ENCODE measurements at places on chromosomes 5 and 9.
A peak's percentile ranks its signal among the peaks of the same experiment; 100 is the strongest.

DNA sequence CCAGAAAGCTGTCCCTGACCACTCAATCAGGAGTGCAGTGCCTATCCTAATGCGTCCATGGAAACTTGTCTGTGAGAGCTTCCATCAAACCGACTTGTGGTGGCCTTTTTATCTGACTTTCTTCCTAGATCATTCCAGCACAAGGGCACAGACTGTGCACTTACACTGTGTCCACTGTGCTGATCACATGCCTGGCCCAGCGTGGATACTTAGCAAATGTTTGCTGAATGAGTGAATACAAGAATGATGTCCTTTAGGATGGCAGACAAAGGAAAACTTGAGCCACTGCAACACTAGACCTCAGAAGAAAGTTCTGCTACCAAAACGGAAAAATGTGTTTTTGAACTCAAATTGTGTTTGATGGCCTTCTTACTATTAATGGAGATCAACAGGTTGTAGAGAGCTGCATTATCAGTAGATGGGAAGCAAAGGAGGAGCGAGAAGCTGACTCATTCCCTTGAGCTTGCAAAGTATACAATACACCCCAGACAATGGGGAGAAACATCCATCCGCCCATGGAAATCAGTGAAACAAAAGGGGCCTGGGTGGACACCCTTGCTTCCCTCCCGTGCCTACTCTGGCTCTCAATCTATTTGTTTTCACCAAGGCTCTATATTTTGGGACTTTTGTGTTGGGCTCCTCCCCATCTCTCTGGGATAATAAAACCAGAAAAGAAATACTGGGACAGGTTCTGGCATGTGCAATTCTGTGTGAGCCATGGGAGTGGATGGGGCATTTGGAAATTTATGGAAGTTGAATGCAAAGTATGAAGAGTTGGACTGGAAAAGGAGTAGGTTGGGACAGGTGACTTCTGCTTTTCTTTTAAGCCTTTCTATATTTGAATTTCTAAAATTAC, 76.2 kb upstream of the ZFAND5 start:
- H3K4me3 ChIP-seq = no peak overlapping the region
- peaks cover 8% of the 10 kb centered on the region for H3K4me1 ChIP-seq
- peaks cover 11% of the 10 kb centered on the region for H3K36me3 ChIP-seq
- peaks cover 2% of the 10 kb centered on the region for H3K27me3 ChIP-seq
- no peak overlapping the region for H3K27ac ChIP-seq
- no peak for DNase-seq

- H3K27ac ChIP-seq = no peak overlapping the region
- DNase-seq = no peak
- no peaks in the 10 kb centered on the region for H3K4me1 ChIP-seq
- no peak overlapping the region for H3K4me3 ChIP-seq
- H3K27me3 ChIP-seq = no peaks in the 10 kb centered on the region
These were observed 111.7 kb upstream of the NUDT12 start for GRCh38 chr5:103674251-103674650.

DNA sequence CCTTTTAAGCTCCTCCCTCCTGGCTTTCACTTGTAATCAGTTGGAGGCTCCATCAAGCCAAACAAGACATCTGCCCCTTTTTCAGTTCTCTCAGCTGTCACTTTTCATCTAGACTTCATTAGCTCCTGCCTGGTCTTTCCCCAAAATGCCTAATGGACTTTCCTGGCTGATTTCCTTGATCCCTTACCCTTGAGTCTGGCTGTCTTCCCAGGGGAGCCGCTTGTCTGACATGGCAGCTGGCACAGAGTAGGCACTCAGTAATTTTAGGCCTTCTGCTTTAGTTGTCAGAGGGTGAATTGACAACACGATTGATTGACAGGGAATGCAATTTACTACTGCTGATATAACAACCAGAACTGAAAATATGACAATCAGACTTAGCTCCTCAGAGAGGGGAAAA, 2.1 kb downstream of the C9orf153 start:
- no peak overlapping the region for H3K4me3 ChIP-seq
- DNase-seq = no peak
- H3K27ac ChIP-seq = no peak overlapping the region
- peaks cover 16% of the 10 kb centered on the region for H3K36me3 ChIP-seq

GRCh38 chr5:5318426-5319190, 103.9 kb upstream of the ICE1 start:
- no peak for DNase-seq
- H3K27me3 ChIP-seq = no peaks in the 10 kb centered on the region
- H3K4me3 ChIP-seq = no peak overlapping the region
- no peaks in the 10 kb centered on the region for H3K36me3 ChIP-seq
- no peak overlapping the region for H3K27ac ChIP-seq
- H3K4me1 ChIP-seq = no peaks in the 10 kb centered on the region

- no peaks in the 10 kb centered on the region for H3K4me1 ChIP-seq
- H3K27me3 ChIP-seq = peaks cover 37% of the 10 kb centered on the region
- no peak for DNase-seq
- H3K4me3 ChIP-seq = no peak overlapping the region
These were observed 188.2 kb downstream of the SGCD start for GRCh38 chr5:156515121-156515520.

- peak overlapping the region; percentile 15 for H3K27ac ChIP-seq
- no peak for DNase-seq
- H3K27me3 ChIP-seq = no peaks in the 10 kb centered on the region
- no peak overlapping the region for H3K4me3 ChIP-seq
- H3K4me1 ChIP-seq = peaks cover 3% of the 10 kb centered on the region
- H3K36me3 ChIP-seq = peaks cover 53% of the 10 kb centered on the region
These were observed 125.7 kb downstream of the NIPBL start for GRCh38 chr5:37002176-37002751.

GRCh38 chr9:116795821-116796220, 108.7 kb downstream of the TRIM32 start:
- H3K27ac ChIP-seq = no peak overlapping the region
- no peaks in the 10 kb centered on the region for H3K4me1 ChIP-seq
- no peak overlapping the region for H3K4me3 ChIP-seq

DNA sequence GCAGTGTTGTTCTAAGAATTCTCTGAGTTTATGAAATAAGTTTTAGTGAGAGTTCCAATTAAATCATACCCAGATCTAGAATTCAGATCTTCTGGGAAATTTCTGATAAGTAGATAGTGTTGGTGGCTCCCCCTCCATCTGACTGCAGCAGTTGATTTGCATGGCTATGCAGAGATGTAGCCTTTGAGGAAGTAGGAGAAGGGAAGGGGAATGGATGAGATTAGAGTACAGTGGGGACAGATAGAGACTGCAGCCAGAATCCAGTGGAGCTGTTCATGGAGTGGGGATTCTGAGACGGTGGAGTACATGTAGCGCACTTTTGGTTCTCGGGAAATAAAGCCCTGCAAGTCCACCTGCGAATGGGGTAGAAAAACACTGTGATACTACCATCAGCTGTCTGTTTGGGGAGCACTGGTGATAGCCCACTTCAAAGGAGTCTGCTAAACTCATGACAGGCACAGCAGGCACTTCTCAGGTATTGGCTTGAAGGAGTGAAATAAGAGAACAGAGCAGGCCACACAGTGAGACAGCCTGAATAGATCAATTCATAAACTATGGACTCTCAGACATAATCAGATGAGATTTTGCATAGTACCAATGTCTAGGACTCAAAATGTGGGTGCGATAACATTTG, 96.8 kb downstream of the ALDH1A1 start:
- H3K4me1 ChIP-seq = no peaks in the 10 kb centered on the region
- DNase-seq = no peak
- no peak overlapping the region for H3K4me3 ChIP-seq

GRCh38 chr5:73263001-73263710, 90.2 kb downstream of the TMEM174 start:
- no peak for DNase-seq
- H3K27ac ChIP-seq = no peak overlapping the region
- H3K4me3 ChIP-seq = no peak overlapping the region
- H3K27me3 ChIP-seq = peaks cover 61% of the 10 kb centered on the region

GRCh38 chr5:122445070-122445469, 133.0 kb downstream of the SNCAIP start:
- no peak overlapping the region for H3K27ac ChIP-seq
- H3K4me3 ChIP-seq = no peak overlapping the region
- DNase-seq = no peak
- H3K27me3 ChIP-seq = peaks cover 8% of the 10 kb centered on the region
- no peaks in the 10 kb centered on the region for H3K36me3 ChIP-seq
- H3K4me1 ChIP-seq = peaks cover 3% of the 10 kb centered on the region

DNA sequence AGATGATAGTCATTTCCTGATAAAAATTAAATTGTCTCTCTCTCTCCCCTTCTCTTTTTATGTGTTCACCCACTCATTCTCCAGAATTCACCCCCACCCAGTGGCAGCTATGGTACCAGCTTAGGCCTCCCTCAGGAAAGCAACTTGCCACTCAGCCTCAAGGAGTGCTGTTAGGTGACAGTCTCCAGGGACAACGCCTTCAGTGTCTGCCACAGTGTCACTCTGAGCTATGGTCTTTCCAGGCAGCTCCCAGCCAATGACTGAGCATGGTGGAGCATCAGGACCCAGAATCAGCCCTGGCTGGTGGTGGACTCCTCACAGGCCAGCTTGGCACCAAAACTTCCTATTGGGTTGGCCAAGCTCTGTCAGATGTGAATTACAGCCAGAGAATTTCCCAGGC, 140.9 kb upstream of the PIK3R1 start:
- no peaks in the 10 kb centered on the region for H3K27me3 ChIP-seq
- DNase-seq = no peak
- no peak overlapping the region for H3K27ac ChIP-seq
- H3K36me3 ChIP-seq = no peaks in the 10 kb centered on the region

DNA sequence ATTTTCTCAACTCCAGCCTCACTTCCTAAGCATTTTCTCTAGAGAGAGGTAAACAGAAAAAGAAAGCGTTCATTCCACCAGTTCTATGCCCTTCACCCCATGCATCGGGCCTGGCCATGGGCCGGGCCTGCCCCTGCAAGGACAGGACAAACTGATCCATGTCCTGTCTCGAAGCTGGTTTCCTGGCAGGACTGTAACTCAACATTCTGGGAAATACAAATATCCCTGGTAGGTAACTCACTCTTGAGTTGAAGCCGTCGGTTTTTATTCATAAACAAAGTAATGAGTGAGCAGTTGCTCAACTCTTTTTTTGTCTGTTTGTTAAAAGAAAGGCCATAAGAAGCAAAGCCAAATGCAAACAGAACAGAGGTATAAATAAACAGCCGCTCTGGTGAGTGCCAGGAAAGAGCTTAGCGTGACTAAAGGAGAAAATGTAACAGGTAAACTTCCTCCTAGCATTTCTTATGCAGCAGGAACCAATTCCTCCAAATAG, 64.4 kb upstream of the DNAH5 start:
- H3K36me3 ChIP-seq = no peaks in the 10 kb centered on the region
- no peak overlapping the region for H3K27ac ChIP-seq
- H3K27me3 ChIP-seq = peaks cover 40% of the 10 kb centered on the region
- peaks cover 4% of the 10 kb centered on the region for H3K4me1 ChIP-seq
- H3K4me3 ChIP-seq = no peak overlapping the region
- DNase-seq = no peak

DNA sequence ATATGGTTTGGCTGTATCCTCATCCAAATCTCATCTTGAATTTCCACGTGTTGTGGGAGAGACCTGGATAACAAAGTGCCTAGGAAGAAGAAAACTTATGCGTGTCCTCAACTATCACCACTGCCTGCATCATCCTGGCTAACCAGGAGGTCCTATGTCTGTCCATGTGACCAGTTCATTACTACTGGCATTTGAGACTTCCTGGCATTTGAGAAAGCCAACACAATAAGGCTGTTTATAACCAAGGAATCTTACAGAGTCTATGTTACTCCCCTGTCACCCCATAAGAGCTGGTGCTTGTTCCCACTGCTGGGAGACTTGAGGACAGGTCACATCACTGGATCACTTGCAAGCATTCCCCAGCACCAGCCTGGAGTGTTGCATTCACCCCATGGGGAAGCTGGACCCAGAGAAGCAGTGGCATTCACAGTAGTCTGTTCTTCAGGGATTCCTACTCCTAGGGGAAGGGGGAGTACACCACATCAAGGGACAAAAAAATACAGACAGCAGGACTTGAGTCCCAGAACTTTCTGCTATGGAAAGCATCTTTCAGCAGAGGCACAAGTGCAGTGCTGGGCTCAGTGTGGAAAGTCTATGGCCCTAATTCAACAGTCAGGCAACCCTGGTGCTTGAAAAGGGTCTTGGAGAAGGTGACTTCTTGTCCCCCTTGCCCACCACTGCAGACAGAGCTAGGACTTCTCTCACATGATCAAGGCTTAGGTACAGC, 717.1 kb downstream of the SEMA5A start:
- H3K27ac ChIP-seq = no peak overlapping the region
- no peaks in the 10 kb centered on the region for H3K27me3 ChIP-seq
- peaks cover 3% of the 10 kb centered on the region for H3K36me3 ChIP-seq
- no peak for DNase-seq
- H3K4me1 ChIP-seq = no peaks in the 10 kb centered on the region

DNA sequence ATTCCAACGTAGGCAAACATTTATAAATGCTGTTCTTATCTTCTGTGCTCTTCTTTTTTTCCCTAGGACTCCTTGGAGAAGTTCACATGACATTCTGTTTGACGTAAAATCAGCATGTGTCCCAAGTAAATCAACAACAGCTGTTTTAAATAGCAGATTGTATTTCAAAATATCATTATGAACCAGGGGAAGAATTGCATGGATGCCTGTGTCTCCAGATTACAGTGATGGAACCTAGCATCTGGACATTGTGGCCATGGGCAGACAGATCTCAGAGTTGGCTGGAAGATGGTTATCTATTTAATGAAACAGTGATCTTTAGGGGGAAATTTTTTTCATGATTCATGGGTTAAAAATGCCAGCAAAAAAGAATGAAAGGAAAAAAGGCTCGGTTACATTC, 222.0 kb downstream of the MAN2A1 start:
- no peaks in the 10 kb centered on the region for H3K4me1 ChIP-seq
- no peaks in the 10 kb centered on the region for H3K27me3 ChIP-seq
- H3K4me3 ChIP-seq = no peak overlapping the region
- no peak overlapping the region for H3K27ac ChIP-seq
- H3K36me3 ChIP-seq = no peaks in the 10 kb centered on the region

DNA sequence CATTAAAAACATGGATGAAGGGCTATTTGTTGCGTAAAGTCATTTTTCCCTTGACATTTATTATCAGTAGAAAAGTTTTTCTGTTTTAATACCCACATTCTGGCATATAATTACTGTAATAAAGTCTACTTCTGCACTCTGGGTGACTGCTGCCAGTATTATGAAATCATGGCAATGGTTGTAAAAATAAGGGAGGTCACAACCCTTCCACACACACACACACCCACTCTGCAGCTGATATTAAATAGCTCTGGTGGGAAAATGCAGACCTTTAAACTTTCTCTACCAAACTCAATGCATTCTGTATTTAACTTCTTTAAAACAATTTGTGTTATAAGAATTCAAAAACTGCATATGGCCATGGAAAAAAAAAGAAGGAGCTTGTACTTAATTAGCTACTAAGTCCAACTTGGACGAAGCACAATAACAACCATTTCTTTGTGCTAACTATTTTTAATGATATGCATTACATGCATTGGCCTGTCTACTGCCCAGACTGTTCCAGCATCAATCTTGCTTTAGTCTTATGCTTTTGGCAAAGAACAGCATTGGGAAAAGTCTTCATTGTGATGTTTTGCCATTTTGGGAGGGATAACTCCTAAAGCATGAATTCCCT, 137.6 kb upstream of the MAP3K1 start:
- H3K36me3 ChIP-seq = no peaks in the 10 kb centered on the region
- no peak overlapping the region for H3K27ac ChIP-seq
- peaks cover 22% of the 10 kb centered on the region for H3K27me3 ChIP-seq
- peaks cover 4% of the 10 kb centered on the region for H3K4me1 ChIP-seq
- H3K4me3 ChIP-seq = no peak overlapping the region

All from effector memory CD8-positive, alpha-beta T cell (primary cell).